HepG2 (cell line): ENCODE measurements at places on chromosomes 11 and 22. TPM values are rescaled to one million over a fixed set of nuclear protein-coding genes. Genes with fewer than 3 reads are reported as not detected.
A peak's percentile ranks its signal among the peaks of the same experiment; 100 is the strongest.

OR51B2 gene
- total RNA-seq: not detected in 2 replicates

GRCh38 chr22:45565171-45565570 is 62.5 kb downstream of the FBLN1 start:
- no peaks in the 10 kb centered on the region for H3K27me3 ChIP-seq
- H3K27ac ChIP-seq: no peak overlapping the region
- H3K36me3 ChIP-seq: peaks cover 5% of the 10 kb centered on the region; the same call in 1 of the 3 replicates
- DNase-seq: no peak
- H3K4me3 ChIP-seq: no peak overlapping the region

DNA sequence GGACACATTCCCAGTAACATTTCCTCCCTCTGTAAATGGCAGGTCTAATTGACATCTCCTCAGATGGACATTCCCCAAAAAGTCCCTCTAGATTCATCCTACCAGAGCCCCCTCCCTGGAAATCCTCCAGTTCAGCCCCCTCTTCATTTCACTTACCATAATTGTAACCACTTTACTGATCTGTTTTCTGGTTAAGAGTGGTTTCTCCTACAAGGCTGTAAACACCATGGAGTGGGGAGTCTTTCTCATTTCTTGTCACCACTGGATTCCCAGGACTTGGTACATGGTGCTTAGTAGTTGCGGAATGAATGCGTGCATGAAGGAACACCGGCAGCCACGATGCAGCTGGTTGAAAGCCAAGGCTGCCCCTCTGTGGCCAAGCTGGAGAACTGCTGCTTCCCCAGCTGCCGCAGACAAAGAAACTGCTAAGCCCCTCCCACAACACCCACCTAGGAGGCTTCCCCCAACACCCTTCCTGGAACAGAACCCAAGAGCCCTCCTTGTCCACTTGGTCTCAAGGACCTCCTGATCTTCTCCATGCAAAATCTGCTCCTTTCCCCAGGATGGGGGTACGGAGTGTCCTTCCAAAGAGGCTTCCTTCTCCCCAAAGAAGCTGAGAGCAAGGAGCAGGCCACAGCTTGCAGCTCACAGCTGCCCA is 18.6 kb upstream of the SCARF2 start:
- no peaks in the 10 kb centered on the region; the same call in 1 of the 2 replicates for H3K36me3 ChIP-seq
- H3K4me1 ChIP-seq: no peaks in the 10 kb centered on the region

DNA sequence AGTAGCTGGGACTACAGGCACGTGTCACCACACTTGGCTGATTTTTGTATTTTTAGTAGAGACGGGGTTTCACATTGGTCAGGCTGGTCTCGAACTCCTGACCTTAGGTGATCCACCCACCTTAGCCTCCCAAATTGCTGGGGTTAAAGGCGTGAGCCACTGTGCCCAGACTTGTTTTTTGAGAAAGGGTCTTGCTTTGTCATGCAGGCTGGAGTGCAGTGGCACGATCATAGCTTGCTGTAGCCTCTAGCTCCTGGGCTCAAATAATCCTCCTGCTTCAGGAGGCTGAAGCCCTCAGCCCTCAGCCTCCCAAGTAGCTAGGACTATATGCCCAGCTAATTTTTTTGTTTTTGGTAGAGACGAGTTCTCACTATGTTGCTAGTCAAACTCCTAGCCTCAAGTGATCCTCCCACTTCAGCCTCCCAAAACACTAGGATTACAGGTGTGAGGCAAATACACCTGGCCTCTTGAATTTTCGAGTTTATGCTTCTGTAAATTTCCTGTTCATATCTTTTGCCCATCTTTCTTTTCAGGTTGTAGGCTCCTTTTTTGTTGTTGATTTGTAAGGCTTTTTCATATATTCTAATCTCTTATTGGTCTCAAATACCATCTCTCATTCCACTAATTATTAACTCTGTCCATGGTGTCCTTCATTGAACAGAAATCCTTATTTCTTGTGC is 3.4 kb upstream of the RBM4B start:
- no peaks in the 10 kb centered on the region for H3K27me3 ChIP-seq
- no peak overlapping the region for H3K27ac ChIP-seq
- H3K4me1 ChIP-seq: peaks cover 12% of the 10 kb centered on the region
- DNase-seq: no peak
- peaks cover 1% of the 10 kb centered on the region; the same call in 1 of the 2 replicates for H3K36me3 ChIP-seq

DNA sequence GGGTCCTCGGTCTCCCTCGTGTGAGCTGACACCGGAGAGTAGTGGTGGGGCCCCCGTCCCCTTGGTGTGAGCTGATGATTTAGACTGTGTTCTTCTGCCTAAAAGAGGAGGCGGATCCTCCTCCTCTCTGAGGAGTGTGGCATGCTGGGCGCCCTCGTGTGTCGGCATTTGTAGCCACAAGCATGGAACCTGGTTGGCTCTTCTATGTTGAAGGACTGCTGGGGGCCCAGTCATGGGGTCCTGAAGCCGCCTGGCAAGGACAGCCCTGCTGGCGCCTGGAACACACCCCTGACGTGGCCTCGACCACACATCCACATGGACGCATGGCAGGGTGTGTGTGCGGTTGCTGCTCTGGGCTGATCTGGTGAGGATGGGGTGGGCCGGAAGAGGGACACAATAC is 50.2 kb downstream of the AP2A2 start:
- no peak overlapping the region for H3K27ac ChIP-seq
- H3K4me3 ChIP-seq: no peak overlapping the region
- DNase-seq: peak; percentile 44
- H3K4me1 ChIP-seq: no peaks in the 10 kb centered on the region

GRCh38 chr22:37654563-37655251 is 3.8 kb upstream of the PDXP start:
- H3K4me3 ChIP-seq: no peak overlapping the region
- H3K36me3 ChIP-seq: peaks cover 12% of the 10 kb centered on the region

DNA sequence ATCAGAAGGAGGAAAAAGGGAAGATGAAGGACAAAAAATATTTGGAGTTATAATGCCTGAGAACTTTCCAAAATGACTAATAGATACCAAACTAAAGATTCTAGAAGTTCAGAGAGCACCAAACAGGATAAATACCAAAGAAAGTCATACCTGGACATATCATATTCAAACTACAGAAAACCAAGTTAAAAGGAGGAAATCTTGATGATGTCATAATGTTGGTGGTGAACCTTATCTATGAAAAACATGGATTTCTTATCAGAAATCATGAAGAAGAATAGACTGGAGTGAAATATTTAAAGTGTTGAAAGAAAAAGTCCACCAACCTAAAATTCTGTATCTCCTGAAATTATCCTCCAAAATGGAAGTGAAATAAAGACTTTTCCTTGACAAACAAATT is 389.2 kb downstream of the JRKL start:
- H3K4me3 ChIP-seq: no peak overlapping the region
- no peaks in the 10 kb centered on the region for H3K4me1 ChIP-seq
- H3K36me3 ChIP-seq: no peaks in the 10 kb centered on the region
- no peak for DNase-seq

- H3K4me1 ChIP-seq: no peaks in the 10 kb centered on the region
- H3K36me3 ChIP-seq: no peaks in the 10 kb centered on the region
- no peaks in the 10 kb centered on the region; the same call in 1 of the 2 replicates for H3K27me3 ChIP-seq
- H3K27ac ChIP-seq: no peak overlapping the region
- no peak overlapping the region for H3K4me3 ChIP-seq
Measured at GRCh38 chr11:124222407-124222806, 18.5 kb upstream of the OR8G1 start.

DNA sequence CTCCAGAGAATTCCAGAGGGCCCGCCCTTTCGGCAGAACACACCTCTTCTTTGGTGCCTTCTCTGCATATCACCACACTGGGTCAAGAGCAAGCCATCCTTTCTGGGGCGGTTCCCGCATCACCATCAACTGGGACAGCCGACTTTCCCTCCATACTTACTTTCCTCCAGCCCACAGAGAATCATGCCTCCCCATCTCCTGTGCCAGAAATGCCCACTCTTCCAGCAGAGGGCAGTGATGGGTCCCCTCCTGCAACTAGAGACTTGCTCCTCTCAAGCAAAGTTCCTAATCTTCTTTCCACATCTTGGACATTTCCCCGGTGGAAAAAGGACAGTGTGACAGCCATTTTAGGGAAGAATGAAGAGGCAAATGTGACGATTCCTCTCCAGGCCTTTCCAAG is 157.7 kb downstream of the C11orf91 start:
- H3K36me3 ChIP-seq: no peaks in the 10 kb centered on the region
- no peak overlapping the region for H3K27ac ChIP-seq
- peak; percentile 23 for DNase-seq

DNA sequence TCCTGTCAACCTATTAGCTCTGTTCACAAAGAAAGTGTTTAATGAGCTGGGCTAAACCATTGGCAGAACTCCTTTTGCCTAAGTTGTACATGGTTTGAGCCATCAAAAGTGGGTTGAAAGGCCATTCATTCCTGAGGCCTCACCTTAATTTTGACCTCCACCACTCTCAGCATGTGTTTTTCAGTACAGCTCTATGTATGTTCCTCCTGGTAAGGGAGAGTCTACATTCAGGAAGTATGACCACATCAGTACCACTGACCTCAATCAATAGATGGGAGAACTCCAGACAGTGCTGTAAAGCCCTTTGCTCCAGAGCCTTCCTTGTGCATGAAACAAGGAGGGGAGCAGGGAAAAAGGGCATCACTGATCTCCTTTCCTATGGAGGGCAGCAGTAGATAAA is 87.8 kb upstream of the CARD18 start:
- no peak overlapping the region for H3K4me3 ChIP-seq
- H3K4me1 ChIP-seq: peaks cover 17% of the 10 kb centered on the region
- no peak for DNase-seq
- H3K36me3 ChIP-seq: no peaks in the 10 kb centered on the region
- H3K27me3 ChIP-seq: no peaks in the 10 kb centered on the region

- no peak for DNase-seq
- H3K27ac ChIP-seq: no peak overlapping the region
- H3K4me1 ChIP-seq: peaks cover 35% of the 10 kb centered on the region
- no peaks in the 10 kb centered on the region for H3K36me3 ChIP-seq
- peaks cover 17% of the 10 kb centered on the region; the same call in 2 of the 3 replicates for H3K27me3 ChIP-seq
- H3K4me3 ChIP-seq: peak overlapping the region; percentile 65
Measured at GRCh38 chr11:1574238-1574932, 2.3 kb upstream of the DUSP8 start.

GRCh38 chr11:134358165-134358855 is 26.5 kb downstream of the GLB1L2 start:
- DNase-seq: no peak
- peaks cover 6% of the 10 kb centered on the region for H3K4me1 ChIP-seq
- no peak overlapping the region for H3K27ac ChIP-seq
- no peak overlapping the region for H3K4me3 ChIP-seq
- H3K36me3 ChIP-seq: no peaks in the 10 kb centered on the region
- peaks cover 46% of the 10 kb centered on the region for H3K27me3 ChIP-seq

DNA sequence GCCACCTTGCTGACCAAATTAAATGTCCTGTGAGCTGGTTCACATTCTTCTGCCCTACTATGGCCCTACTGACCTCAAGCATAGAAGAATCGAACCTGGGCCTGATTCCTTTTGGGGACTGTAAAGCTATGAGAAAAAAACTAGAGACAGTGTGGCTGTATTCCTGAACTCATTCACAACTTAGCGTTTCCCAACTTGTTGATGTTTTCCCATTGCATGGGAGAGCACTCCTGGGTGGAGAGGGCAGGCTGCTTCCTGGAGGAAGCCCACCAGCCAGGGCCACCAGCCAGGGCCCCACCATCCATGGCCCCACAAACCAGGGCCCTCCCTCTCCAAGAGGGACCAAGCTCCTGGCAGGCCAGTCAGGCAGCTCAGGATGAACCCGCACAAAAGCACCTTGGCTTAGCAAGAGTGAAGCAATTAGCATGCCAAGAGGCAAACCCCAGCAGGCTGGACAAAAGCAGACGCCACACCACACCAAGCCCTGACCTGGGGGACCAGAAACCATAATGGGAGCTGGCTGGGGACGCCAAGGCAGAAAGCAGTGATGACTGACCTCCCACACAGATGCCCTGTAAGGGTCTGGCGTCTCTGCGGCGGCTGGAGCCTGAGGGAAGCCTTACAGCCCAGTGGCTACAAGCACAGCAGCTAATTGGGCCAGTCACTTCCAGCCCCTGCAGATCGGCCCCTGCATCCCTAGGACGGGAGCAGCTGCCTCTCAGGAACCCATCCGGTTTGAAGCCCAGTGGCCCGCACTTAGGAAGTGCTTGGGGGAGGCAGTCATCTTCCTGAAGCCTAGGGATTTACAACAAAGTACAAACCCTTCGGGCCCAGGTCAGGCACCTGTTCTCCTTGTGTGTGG is 2.1 kb downstream of the CERK start:
- H3K27ac ChIP-seq: no peak overlapping the region
- no peak for DNase-seq
- peak overlapping the region; percentile 92; the same call in 1 of the 2 replicates for H3K4me3 ChIP-seq
- no peaks in the 10 kb centered on the region; the same call in 2 of the 3 replicates for H3K27me3 ChIP-seq
- peaks cover 78% of the 10 kb centered on the region for H3K4me1 ChIP-seq

DNA sequence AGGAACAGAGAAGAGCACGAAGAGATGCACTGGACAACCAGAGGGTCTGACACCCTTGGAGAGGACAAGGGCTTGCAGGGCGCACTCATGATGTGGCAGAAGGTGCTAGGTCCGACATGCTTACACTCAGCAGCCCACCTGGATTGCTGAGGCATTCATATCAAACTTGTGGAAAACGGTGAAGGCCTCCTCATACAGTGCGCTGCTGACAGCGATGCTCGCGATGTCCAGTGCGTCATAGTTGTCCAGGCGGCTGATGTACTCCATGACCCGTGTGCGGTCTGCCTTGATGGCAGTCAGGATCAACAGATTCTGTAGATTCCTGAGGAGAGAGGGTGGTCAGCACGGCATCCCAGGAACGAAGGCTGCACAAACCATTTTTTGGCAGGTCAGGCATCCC is 31.7 kb upstream of the SLC25A1 start:
- H3K4me1 ChIP-seq: no peaks in the 10 kb centered on the region
- no peak overlapping the region for H3K27ac ChIP-seq
- no peaks in the 10 kb centered on the region for H3K27me3 ChIP-seq
- no peak overlapping the region for H3K4me3 ChIP-seq
- H3K36me3 ChIP-seq: peaks cover 4% of the 10 kb centered on the region

GRCh38 chr11:124581817-124582216 is 12.0 kb downstream of the OR8A1 start:
- no peaks in the 10 kb centered on the region for H3K4me1 ChIP-seq
- no peak overlapping the region for H3K4me3 ChIP-seq
- no peak overlapping the region for H3K27ac ChIP-seq
- DNase-seq: no peak

DNA sequence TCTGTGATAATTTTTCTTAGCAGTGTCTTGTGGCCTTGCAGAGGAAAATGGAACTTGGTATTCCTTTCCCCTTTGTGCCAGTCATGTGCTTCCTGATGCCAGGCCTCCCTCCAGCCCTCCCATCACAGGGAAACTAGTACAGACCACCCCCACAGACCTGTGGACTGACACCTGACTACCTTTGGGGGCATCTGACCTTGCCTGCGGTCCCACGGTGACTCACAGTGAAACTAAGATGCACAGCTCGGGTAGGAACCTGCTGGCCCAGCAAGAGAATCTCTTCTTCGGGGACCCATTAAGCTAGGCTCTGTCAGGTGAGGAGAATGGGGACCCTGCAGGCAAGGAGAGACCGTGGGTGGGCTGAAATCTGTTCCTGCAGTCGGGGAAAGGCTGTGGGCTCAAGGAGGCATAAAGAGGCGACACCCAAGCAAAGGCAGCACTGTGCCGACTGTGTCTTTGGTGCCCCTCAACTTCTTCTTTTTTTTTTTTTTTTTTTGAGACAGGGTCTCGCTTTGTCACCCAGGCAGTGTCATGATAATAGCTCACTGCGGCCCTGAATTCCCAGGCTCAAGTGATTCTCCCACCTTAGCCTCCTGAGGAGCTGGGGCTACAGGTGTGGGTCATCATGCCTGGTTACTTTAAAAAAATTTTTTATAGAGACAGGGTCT is 20.8 kb upstream of the PEX26 start:
- no peak overlapping the region for H3K4me3 ChIP-seq
- peaks cover 78% of the 10 kb centered on the region for H3K4me1 ChIP-seq
- no peak overlapping the region for H3K27ac ChIP-seq
- no peaks in the 10 kb centered on the region for H3K27me3 ChIP-seq
- no peak for DNase-seq
